PC-9 (cell line): ENCODE measurements at places on chromosomes 6 and 20. TPM values are rescaled to one million over a fixed set of nuclear protein-coding genes. Genes with fewer than 3 reads are reported as not detected.

DNA sequence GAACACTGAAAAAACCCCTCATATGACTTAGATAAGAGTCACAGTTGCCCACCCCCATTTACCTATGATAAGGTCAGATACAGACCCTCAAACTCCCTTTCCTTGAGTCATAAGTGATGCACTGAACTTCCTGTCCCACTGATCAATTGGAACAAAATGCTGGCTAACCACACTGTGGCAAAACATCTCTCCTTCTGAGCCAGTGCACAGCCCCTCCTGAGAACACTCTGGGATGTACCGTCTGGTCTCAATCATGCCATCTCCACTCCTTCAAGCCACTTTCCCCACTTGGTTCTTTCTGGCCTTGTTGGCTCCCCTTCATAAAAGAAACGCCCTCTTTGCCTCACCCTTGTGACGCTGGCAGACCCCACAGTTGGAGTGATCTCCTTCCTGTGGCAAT, 42.6 kb upstream of the NXT1 start:
- DNase-seq: no peak
- peaks cover 29% of the 10 kb centered on the region for H3K27me3 ChIP-seq
- H3K4me3 ChIP-seq: no peak overlapping the region
- H3K36me3 ChIP-seq: no peaks in the 10 kb centered on the region
- H3K27ac ChIP-seq: no peak overlapping the region

DNA sequence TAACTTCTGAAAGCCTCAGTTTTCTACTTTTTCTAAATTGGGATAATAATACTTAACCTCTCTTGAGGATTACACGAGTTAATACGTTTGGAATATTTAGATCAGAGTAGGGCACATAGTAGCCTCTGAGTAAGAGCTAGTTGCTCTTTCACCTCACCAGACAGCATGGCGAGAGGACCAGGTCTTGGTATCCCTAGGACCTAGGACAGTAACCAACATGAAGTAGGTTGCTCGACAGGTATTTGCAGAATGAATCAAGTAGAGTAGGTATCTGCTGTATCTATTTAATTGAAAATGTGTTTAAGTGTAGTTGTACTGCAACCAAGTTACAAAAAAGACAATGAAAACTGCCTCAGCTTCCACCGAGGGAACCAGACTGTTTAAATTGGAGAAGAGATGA, 1.4 kb downstream of the CDC5L start:
- H3K27ac ChIP-seq: no peak overlapping the region
- H3K4me3 ChIP-seq: peak overlapping the region; percentile 58
- no peak for DNase-seq
- peaks cover 20% of the 10 kb centered on the region for H3K4me1 ChIP-seq

DNA sequence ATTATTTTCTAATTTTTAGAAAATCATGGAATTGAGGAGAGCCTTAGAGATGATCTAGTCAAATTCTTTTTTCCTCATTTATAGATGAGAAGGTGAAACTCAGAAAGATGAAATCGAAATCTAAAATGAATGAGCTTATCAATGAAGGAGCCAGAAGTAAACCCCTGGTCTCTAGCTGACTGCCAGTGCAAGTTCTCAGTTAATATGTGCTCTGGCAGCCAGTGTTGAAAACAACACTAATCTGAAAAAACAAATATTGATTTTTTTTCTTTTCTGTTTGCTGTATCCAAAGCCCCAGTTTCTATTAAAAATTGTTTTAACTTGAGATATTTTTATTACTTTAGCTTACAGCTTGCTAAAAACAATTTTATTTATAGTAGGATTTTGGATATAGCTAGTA, 21.5 kb upstream of the PBOV1 start:
- no peak overlapping the region for H3K4me3 ChIP-seq
- peaks cover 30% of the 10 kb centered on the region for H3K4me1 ChIP-seq
- no peaks in the 10 kb centered on the region for H3K27me3 ChIP-seq
- no peak for DNase-seq
- peaks cover 14% of the 10 kb centered on the region for H3K36me3 ChIP-seq

DNA sequence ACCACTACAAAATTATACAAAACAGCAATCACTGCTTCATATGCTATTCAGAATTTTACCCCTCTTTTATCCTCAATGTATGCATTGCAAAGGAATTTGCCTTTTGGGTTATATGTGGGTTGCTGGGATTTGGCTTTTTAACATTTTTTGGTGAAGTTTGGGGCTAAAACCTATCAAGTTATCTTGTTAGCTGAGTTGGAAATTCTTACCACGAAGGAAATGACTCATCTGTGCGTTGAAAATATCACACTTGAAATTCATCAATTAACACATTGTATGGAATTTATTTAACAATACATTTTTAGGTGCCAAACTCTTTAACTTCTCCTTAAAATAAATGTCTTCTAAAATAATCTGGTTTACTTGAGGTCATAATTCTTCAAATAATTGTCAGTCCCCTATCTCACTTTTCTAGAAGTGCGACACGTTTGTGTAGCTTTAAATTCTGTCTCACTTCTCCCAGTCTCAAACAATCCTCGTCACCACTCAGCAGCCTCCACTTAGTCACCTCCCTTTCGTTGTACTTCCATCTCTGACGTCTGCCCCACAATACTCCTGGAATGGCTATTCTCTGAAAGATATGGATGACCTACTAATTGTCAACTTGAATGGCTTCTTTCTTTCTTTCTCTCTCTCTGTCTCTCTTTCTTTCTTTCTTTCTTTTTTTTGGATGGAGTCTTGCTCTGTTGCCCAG, 88.5 kb downstream of the PHACTR1 start:
- no peak overlapping the region for H3K4me3 ChIP-seq
- no peaks in the 10 kb centered on the region for H3K36me3 ChIP-seq
- no peak for DNase-seq
- no peak overlapping the region for H3K27ac ChIP-seq
- no peaks in the 10 kb centered on the region for H3K4me1 ChIP-seq

- H3K27ac ChIP-seq: peak overlapping the region; percentile 97
- peaks cover 77% of the 10 kb centered on the region for H3K4me1 ChIP-seq
- no peak overlapping the region for H3K4me3 ChIP-seq
- H3K36me3 ChIP-seq: peaks cover 24% of the 10 kb centered on the region
- no peaks in the 10 kb centered on the region for H3K27me3 ChIP-seq
- peak; percentile 69 for DNase-seq
Measured at GRCh38 chr20:38126932-38127621, 38.0 kb downstream of the TGM2 start.

- H3K4me1 ChIP-seq: no peaks in the 10 kb centered on the region
- no peak for DNase-seq
- no peak overlapping the region for H3K4me3 ChIP-seq
- no peaks in the 10 kb centered on the region for H3K36me3 ChIP-seq
Measured at GRCh38 chr20:58810879-58811250, 39.8 kb downstream of the GNAS-AS1 start.

DNA sequence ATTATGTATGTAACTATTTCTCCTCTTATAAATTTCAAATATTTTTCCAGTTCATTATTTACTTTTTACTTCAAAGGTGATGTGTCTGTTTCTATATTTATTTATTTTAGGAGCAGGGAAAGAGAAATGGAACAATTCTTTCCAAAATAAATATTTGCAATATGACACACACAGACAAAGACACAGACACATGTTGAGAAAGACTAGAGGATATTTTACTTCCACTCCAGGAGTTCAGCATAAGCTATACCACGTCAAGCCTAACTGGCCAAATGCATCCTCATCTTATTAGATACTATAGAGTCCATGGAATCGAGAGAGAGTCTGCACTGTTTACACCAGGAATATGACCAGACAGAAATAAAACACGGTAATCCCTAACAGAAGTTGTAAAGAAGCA, 13.3 kb downstream of the RALGAPA2 start:
- H3K27ac ChIP-seq: no peak overlapping the region
- no peaks in the 10 kb centered on the region for H3K27me3 ChIP-seq
- no peak for DNase-seq
- no peak overlapping the region for H3K4me3 ChIP-seq
- no peaks in the 10 kb centered on the region for H3K36me3 ChIP-seq

DNA sequence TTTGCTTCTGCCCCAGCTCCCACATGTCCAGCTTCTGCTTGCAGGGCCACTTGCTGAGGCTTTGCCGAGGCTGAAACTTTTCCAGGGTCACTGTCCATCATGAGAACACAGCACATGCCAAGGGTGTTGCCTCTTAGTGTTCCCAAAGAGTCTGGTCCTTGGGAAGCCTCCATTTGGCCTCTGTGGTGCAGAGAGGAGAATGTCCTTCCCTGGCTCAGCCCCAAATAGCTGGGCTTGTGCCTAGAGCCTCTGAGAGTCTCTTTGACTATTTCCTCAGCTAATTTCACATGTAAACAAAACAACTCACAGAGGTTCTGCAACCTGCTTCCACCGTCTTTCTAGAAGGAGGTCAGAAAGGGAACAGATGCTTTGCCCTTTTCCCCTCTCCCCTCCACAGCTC, 40.4 kb upstream of the RAB23 start:
- H3K36me3 ChIP-seq: no peaks in the 10 kb centered on the region
- no peak overlapping the region for H3K27ac ChIP-seq
- no peak for DNase-seq
- peaks cover 3% of the 10 kb centered on the region for H3K4me1 ChIP-seq
- no peak overlapping the region for H3K4me3 ChIP-seq

DNA sequence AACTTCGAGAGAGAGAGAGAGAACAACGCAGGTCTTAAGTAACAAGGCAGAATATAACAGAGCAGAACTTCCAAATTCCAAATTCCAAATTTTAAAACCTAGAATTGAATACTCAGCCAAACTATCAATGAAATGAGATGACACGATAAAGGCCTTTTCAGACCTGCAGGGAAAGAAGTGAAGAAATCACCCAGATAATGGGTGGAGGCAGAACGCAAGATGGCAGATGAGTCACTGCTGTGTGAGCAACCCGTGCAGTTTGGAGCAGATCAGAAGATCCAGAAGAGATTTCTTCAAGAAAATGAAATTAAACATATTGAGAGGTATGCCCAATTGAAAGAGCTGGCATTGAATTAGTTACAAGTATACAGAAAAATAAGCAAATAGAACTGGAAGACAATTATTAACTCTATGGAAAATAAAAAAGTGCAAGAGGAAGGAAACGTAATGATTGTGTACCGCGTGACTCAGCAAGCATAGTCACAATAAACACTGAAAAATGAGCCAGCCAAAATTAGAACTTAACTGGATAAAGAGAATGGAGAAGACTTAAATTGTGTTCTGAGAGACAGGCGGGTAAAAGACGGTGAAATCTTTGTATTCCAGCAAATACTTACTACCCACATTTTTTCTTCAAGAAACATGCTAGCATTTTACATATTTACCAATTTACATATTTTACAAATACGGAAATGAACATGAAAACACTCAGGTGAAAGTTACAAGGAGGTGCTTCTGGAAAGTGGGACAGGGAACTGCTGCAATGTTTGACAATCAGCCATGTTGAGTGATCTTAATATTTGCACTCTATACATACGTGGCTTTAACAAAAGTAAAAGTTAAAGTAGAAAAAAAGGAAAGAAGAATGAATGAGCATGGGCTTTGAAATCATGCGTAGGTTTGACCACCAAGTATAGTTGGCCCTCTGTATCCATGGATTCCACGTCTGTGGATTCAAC, 87.9 kb upstream of the CDYL start:
- H3K4me1 ChIP-seq: peaks cover 13% of the 10 kb centered on the region
- peak overlapping the region; percentile 54 for H3K4me3 ChIP-seq
- H3K27me3 ChIP-seq: no peaks in the 10 kb centered on the region
- DNase-seq: peak; percentile 69
- H3K36me3 ChIP-seq: no peaks in the 10 kb centered on the region

- H3K27me3 ChIP-seq: no peaks in the 10 kb centered on the region
- H3K27ac ChIP-seq: no peak overlapping the region
- no peak for DNase-seq
- no peak overlapping the region for H3K4me3 ChIP-seq
- no peaks in the 10 kb centered on the region; the same call in 1 of the 2 replicates for H3K36me3 ChIP-seq
Measured at GRCh38 chr6:142900227-142900971, 44.6 kb downstream of the HIVEP2 start.

GRCh38 chr6:77368660-77369313, 94.5 kb downstream of the HTR1B start:
- no peaks in the 10 kb centered on the region for H3K27me3 ChIP-seq
- no peak overlapping the region for H3K27ac ChIP-seq
- peak; percentile 62 for DNase-seq
- no peak overlapping the region for H3K4me3 ChIP-seq
- no peaks in the 10 kb centered on the region for H3K4me1 ChIP-seq

DNA sequence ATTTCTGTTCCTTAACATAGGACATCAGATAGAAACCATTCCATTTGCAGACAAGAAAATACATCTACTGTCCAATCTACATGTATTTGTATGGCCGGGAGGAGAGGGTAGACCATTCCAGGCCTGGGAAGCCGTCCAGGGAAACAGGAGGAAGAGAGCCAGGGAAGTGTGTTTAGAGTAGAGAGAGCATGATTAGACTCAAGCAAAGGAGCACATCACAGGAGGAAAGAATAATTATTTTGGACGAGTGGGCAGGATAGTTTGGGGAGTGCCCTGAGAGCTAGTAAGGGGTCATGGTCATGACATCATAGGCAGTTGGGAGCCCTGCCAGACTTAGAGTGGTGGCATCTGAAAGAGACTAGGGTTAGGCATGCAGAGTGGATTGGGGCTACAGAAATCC, 250.0 kb downstream of the HIVEP2 start:
- no peaks in the 10 kb centered on the region for H3K36me3 ChIP-seq
- no peak overlapping the region for H3K4me3 ChIP-seq
- H3K27ac ChIP-seq: no peak overlapping the region
- peaks cover 21% of the 10 kb centered on the region; the same call in 1 of the 2 replicates for H3K4me1 ChIP-seq

DNA sequence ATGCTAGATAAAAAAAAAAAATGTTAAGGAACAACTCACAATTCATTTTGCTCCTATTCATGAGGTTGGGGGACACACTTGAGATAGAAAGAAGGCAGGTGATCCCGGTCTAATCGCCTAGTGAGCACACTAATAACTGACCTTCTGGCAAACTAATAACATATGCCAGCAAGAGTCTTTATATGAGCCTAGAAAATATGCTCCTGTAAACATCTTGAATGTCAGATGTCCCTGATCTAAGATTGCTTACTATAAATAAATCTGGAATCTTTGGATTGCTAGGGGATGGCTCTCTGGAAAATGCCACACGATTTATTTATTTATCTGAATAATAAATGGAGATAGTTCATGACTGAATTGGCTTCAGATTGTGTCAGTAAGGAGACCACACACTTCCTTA, 821.9 kb downstream of the GRIK2 start:
- no peaks in the 10 kb centered on the region for H3K36me3 ChIP-seq
- no peaks in the 10 kb centered on the region for H3K4me1 ChIP-seq
- no peaks in the 10 kb centered on the region for H3K27me3 ChIP-seq
- H3K27ac ChIP-seq: no peak overlapping the region

Gene SLC17A1
- not detected in 2 replicates for total RNA-seq

Gene THBS2
- not detected in 2 replicates for total RNA-seq

Gene GATA5
- total RNA-seq: 0.96 and 2.1 TPM in 2 replicates

Gene MOG
- not detected in 2 replicates for total RNA-seq

Gene TNF
- total RNA-seq: not detected in 2 replicates
